Hepatocyte (in vitro differentiated cells): ENCODE measurements at places on chromosomes 1 and 21. TPM values are rescaled to one million over a fixed set of nuclear protein-coding genes. Genes with fewer than 3 reads are reported as not detected.

Gene LRRC71
- polyA plus RNA-seq = not detected in 2 replicates

Gene F3
- polyA plus RNA-seq = 390 and 412 TPM in 2 replicates

Gene PADI3
- polyA plus RNA-seq = not detected in 2 replicates

Gene WDR26
- polyA plus RNA-seq = 9.4 and 11.7 TPM in 2 replicates

DNA sequence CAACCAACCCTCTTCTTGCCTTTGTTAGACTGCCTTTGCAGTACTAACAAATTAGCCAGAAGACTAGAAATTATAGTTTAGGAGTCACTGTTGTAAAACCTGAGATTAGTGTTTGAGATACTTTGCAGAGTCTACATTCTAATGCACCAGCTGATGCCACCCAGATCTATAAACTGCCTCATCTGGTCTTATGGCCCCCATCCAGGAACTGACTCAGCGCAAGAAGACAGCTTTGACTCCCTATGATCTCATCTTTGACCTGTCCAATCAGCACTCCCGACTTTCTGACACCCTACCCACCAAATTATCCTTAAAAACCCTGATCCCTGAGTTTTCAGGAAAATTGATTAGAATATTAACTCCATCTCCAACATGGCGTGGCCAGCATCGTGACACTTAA lies 334.6 kb downstream of the RGS7 start:
- DNase-seq = no peak
- no peaks in the 10 kb centered on the region for H3K4me1 ChIP-seq
- H3K27ac ChIP-seq = no peak overlapping the region
- H3K36me3 ChIP-seq = no peaks in the 10 kb centered on the region
- no peaks in the 10 kb centered on the region for H3K27me3 ChIP-seq

GRCh38 chr1:230392920-230393521 lies 33.1 kb downstream of the PGBD5 start:
- peaks cover 3% of the 10 kb centered on the region for H3K27me3 ChIP-seq
- no peak overlapping the region for H3K4me3 ChIP-seq
- H3K36me3 ChIP-seq = no peaks in the 10 kb centered on the region
- H3K27ac ChIP-seq = no peak overlapping the region
- H3K4me1 ChIP-seq = no peaks in the 10 kb centered on the region
- no peak for DNase-seq

- DNase-seq = no peak
- H3K4me1 ChIP-seq = peaks cover 2% of the 10 kb centered on the region
- H3K27me3 ChIP-seq = no peaks in the 10 kb centered on the region
- no peak overlapping the region for H3K27ac ChIP-seq
- no peak overlapping the region for H3K4me3 ChIP-seq
Measured at GRCh38 chr1:225597926-225598575, 54.9 kb downstream of the ENAH start.

GRCh38 chr1:222010306-222010705 lies 268.4 kb upstream of the DUSP10 start:
- no peak for DNase-seq
- no peaks in the 10 kb centered on the region for H3K36me3 ChIP-seq
- no peak overlapping the region for H3K27ac ChIP-seq
- H3K27me3 ChIP-seq = no peaks in the 10 kb centered on the region
